ENCODE measurements at places on chromosomes 12 and 14. TPM values are rescaled to one million over a fixed set of nuclear protein-coding genes. Genes with fewer than 3 reads are reported as not detected.

- H3K4me1 ChIP-seq = peaks cover 7% of the 10 kb centered on the region
- no peak for DNase-seq
- H3K36me3 ChIP-seq = peaks cover 2% of the 10 kb centered on the region
- H3K27me3 ChIP-seq = peaks cover 30% of the 10 kb centered on the region
- H3K4me3 ChIP-seq = peak overlapping the region; percentile 66
Observed at GRCh38 chr12:68932128-68932960, 627 bp downstream of the CPM start.

DNA sequence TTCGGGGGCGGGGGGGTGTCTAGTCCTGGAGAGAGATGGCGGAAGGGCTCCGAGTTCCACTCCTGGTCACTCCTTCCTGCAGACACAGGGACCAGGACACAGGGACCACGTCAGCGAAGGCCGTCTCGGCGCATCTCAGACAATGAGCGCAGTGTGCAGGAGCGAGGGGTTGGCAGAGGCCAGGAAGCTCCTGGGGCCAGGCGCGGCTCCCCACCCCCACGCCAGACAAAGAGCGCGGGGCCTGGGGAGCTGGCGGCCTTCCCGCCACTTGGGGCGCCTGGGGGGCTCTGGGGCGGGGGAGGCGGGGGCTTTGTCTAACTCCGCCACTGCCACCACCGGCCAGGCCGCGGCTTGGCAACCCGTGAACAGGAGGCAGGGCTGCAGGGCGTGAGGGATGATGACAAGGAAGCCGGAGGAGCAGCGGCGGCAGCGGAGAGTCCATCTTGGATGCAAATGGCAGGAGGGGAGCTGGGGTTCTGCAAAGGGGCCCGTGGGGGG, 2.2 kb downstream of the CDK2AP1 start:
- peak overlapping the region; percentile 98 for H3K27ac ChIP-seq
- peaks cover 5% of the 10 kb centered on the region for H3K36me3 ChIP-seq
- H3K4me3 ChIP-seq = peak overlapping the region; percentile 94
- peaks cover 35% of the 10 kb centered on the region for H3K4me1 ChIP-seq

FGF23 gene
- not detected for total RNA-seq

SOAT2 gene
- total RNA-seq = not detected

GPRC5D gene
- total RNA-seq = not detected

OR4N5 gene
- total RNA-seq = not detected

TGM1 gene
- 3.2 TPM for total RNA-seq

- peaks cover 25% of the 10 kb centered on the region for H3K36me3 ChIP-seq
- no peak for DNase-seq
- H3K27me3 ChIP-seq = no peaks in the 10 kb centered on the region
- H3K4me3 ChIP-seq = no peak overlapping the region
Observed at GRCh38 chr12:125111403-125111802, 46.2 kb downstream of the AACS start.

AQP5 gene
- not detected for total RNA-seq

C12orf42 gene
- not detected for total RNA-seq

All from chondrocyte (in vitro differentiated cells).